Colonic mucosa (tissue), 4 donors: ENCODE measurements at places on chromosomes 12 and 14.

- no peak for DNase-seq
Observed at GRCh38 chr14:78162202-78162601, 8.0 kb upstream of the NRXN3 start.

GRCh38 chr14:29222671-29223268 is 456.2 kb downstream of the FOXG1 start:
- DNase-seq: no peak

DNA sequence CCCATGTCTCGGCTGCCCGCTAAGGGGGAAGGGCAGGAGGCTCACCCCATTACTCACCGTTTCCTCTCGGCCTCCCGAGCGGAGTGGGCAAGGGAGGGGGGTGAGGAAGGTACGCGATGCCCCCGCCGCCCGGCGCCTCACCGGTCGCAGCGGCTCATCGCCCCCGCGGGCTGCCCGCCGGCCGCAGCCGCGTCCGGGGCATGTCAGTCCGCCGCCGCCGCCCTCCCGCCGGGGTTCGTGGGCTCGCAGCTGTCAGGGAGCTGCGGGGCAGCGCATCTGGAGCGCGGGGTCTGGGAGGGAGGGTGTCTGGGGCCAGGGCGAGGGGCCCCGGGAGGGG is 461 bp downstream of the SLC8A3 start:
- DNase-seq: no peak

DNA sequence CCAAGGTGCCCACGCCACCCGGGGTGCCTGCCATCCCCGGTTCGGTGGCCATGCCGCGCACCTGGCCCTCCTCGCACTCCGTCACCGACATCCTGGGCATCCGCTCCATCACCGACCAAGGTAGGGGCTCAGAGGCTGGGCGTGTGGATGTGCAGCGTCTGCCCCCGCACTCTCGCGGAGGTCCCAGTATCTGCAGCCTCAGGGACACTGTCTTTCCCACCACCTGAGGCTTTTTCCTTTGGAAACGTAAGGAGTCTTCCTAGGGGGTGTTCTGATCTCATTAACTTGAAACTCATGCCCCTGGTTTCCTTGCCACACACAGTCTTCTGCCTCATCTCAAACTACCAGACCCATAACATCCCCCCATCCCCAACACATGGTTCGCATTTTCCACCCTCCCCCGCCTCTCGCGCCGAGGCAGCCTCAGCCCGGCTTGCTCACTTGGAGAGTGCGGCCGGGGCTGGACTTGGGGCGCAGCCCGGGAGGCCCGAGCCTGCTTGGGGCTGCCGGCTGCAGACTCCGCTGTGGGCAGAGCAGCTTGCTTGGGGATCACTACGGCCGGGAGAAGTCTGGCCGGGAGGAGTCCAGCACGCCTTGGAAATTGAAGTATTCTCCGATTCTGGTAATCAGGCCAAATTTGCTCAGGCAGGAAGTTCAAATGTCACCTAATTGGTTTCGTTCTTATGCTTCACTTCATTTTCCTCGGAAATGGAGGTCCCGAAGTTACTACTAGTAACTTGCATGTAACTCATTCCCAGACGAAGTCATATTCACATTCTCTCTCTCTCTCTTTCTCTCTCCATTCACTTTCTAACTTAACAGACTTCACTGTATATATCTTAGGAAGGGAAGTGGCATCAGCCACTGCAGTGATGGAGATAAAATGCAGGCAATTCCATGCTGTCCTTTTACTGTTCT is 2.0 kb downstream of the PAX9 start:
- no peak for DNase-seq

- DNase-seq: no peak
Observed at GRCh38 chr12:15603474-15604085, 185.6 kb downstream of the EPS8 start.
